GM12878 (cell line): ENCODE measurements at places on chromosomes 16 and 17. TPM values are rescaled to one million over a fixed set of nuclear protein-coding genes. Genes with fewer than 3 reads are reported as not detected.

DNA sequence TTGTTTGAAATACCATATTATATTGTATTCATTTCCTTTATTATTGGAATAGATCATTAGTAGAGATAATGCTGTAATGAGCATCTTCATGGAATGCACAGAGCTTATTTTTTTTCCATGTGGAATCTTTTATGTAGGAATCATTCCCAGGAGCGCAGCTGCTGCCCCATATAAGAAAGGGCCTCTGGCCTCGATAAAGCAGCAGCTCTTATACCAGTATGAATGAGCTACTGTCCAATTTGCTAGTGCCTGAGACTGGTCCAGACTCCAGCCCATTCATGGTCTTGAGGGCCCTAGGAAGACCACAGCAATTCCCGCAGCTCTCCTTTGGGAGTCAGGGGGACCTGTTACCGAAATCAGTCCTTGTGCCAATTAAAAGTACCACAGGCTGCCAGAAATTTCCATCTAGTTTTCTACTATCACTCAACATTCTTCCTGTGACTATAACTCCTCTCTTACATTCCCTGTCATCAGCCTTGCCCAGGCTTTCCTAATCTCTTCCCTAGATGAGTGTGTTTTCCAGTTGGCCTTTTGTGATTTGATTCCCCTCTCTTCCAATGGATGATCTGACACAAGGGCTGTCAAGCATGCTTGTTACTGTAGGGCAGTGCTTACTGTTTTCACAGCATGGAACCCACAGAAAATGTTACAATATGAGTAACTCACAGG lies 1.9 kb downstream of the ZNF843 start:
- DNase-seq, result no peak
- H3K4me1 ChIP-seq, result no peaks in the 10 kb centered on the region
- H3K36me3 ChIP-seq, result no peaks in the 10 kb centered on the region
- no peak overlapping the region for H3K27ac ChIP-seq

- H3K4me1 ChIP-seq, result peaks cover 20% of the 10 kb centered on the region
- no peaks in the 10 kb centered on the region for H3K36me3 ChIP-seq
- no peak for DNase-seq
- H3K27me3 ChIP-seq, result no peaks in the 10 kb centered on the region
Observed at GRCh38 chr16:2473446-2473926, 1.4 kb upstream of the TBC1D24 start.

GRCh38 chr17:80855948-80856862 lies 135.4 kb upstream of the CHMP6 start:
- peaks cover 26% of the 10 kb centered on the region for H3K4me1 ChIP-seq
- no peaks in the 10 kb centered on the region for H3K27me3 ChIP-seq
- H3K4me3 ChIP-seq, result no peak overlapping the region
- H3K27ac ChIP-seq, result peak overlapping the region; percentile 96
- H3K36me3 ChIP-seq, result no peaks in the 10 kb centered on the region

The SLC35G6 gene
- polyA plus RNA-seq, result 0.20 TPM in 1 of 2 replicates, not detected in the other

The PITPNM3 gene
- 0.33 TPM in 1 of 2 replicates, not detected in the other for polyA plus RNA-seq

The CCL4L2 gene
- polyA plus RNA-seq, result 2.3 and 3.0 TPM in 2 replicates

The MEIOB gene
- not detected in 2 replicates for polyA plus RNA-seq
